Metanephros (tissue), 2 donors: ENCODE measurements at places on chromosomes 2 and 18. TPM values are rescaled to one million over a fixed set of nuclear protein-coding genes. Genes with fewer than 3 reads are reported as not detected.

UGT1A5 gene
- not detected for total RNA-seq

COBLL1 gene
- total RNA-seq: 138 TPM

TRABD2A gene
- total RNA-seq: 1.1 TPM

ARHGEF4 gene
- 6.7 TPM for total RNA-seq

ALLC gene
- not detected for total RNA-seq

C18orf63 gene
- total RNA-seq: not detected

SULT1C2 gene
- total RNA-seq: 47.5 TPM

TDRD15 gene
- 0.06 TPM for total RNA-seq

FAM124B gene
- 6.4 TPM for total RNA-seq
